Inflammatory macrophage treated with lipopolysaccharide for 4 hours (primary cell): ENCODE measurements at places on chromosomes 7 and 10.

DNA sequence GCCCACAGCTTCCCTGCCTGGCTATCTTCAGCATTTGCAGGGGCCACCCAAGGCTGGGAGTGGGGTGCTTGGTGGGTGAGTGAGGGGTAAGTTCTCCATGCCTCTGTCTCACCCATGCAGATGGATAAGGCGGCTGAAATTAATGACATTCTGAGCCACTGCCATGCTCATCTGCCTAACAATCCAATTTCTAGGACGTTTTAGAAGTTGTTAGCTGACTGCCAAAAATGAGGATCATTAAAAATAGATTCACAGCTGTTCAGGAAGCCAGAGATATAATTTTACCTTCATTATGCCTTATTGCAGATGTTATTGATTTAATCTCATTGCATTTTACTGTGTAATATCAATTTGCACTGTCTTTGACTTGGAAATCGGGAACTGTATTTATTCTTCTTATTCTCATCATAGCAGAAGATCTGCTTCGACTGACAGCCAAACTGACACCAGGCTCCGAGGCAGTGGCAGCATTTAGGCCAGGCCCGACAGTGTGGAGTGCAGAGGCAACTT, 334.4 kb upstream of the NPVF start:
- DNase-seq = no peak

DNA sequence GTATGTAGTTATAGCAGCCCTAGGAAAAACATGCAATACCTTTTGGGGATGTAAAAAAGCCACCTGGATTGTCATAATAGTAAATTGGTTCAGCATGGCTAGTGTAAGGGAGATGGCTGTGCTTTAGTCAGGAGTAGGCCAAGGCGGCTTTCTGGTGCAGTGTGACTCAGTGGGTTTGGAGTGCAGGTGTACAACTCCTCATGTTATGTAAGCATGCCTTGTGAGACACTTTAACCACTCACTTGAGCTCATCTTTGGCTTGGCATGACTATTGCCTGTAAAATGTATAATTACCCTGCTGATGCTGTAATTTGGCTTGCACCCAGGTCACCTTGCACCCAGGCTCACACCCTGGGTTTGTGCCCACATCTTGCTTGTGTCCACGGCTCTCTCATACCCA, 239.2 kb upstream of the GLI3 start:
- no peak for DNase-seq

GRCh38 chr7:118109607-118110006, 74.4 kb upstream of the LSM8 start:
- peak; percentile 2 for DNase-seq

DNA sequence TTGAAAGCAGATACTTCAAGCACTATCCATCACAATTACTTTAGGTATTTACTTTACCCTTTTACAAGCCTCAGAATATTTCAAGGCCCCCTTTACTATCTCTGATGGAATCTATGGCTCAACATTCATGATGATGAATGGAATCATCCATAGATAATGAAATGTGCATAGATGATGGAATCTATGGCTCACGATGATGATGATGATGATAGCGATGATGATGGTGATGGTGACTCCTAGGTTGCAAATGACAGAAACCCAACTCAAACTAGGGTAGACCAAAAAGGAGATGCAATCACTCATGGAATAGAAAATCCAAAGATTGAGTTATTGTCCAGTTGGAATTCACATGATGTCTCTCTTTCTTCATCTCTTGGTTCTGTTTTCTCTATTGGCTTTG, 55.7 kb downstream of the NEBL start:
- no peak for DNase-seq

DNA sequence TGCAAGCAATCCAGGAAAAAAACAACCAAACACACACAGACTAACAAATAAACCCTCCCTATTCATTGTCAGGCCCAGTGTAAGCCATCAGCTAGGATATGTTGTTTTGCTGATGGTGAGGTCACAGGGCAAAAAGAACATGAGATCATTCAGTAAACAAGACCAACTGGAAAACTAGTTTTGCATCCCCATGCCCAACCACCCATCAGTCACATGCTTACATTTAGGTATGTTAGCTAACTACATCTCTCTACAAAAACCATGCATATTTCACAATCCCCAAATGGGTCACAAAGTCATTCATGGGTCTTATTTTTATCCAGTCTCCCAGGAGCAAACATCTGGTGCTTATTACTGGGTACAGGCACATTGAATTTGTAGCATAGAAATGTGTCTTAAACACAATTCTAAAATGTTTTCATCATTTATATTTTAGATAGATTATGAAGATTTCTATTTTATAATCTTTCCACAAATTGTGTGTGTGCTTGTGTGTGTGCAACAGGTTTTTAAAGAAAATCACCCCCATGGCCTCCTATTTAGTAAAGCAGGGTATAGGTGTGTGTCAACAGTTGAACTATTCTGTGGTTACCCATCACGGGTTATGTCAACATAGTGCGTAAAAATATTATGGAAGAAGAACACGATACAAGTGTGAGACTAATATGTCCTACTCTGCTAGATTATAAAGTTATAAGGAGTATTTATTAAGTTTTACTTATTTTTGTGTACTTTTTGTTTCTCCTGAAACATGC, 103.8 kb upstream of the AKR1E2 start:
- no peak for DNase-seq

DNA sequence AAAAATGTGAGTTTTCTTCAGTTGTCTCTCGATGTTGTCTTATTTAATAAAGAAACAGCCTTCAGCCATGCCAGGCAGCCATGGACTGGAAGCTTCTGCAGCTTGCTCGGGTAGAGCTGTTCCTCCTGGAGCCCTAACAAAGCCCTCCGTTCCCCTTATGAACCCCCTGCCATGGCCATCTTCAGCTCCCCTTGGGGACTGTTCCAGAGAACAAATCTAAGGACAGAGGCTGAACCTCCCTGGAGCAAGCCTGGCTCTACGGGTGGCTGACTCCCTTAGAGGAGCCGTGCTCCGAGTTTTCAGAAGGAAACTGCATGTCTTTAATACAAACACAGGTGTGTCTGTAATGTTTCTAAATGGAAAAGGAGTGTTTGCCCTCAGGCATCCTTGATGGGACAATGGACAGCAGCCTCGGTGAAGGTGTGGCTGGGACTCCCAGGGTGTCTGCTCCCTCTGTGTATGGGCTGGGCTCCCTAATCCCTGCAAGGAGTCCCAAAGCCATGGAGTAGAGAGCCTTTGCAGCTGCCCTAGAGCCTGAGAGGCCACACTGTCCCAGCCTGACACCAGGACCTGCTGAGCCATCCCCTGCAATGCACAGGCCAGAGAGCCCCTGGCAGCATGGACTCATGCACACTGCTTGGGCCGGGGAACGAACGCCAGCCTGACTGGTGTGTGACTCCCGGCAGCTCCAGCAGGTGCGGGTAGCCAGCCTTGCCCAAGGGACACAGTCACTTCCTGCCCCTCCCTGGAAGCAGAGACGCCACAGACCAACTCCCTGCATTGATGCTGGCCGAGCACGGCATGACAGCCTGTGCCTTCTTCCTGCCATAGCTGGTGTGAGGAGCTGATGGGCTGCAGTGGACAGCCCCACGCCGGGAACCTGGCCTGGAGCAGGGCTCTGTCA, 381.8 kb downstream of the TCERG1L start:
- no peak for DNase-seq
